ENCODE measurements at places on chromosomes 6 and 20. TPM values are rescaled to one million over a fixed set of nuclear protein-coding genes. Genes with fewer than 3 reads are reported as not detected.

DNA sequence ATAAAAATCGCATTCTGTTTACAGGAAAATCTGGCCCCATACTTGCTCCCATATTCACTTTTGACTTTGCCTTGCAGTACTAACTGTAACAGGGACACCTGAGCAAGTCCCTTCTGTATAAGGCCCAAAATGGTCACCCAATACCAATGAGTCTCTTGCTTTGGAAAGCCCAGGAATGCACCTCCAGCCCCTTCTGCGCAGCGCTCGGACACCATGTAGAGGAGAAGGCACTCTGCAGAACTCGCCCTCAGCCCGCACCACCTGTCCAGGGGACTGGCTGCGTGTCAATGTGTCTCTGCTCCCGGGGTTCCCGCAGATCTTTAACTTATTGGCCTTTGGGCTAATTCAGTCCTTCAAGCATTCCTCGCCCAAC lies 746 bp upstream of the PRND start:
- no peaks in the 10 kb centered on the region for H3K36me3 ChIP-seq
- H3K27ac ChIP-seq = peak overlapping the region; percentile 74
- no peak overlapping the region for H3K4me3 ChIP-seq
- no peak for DNase-seq

DNA sequence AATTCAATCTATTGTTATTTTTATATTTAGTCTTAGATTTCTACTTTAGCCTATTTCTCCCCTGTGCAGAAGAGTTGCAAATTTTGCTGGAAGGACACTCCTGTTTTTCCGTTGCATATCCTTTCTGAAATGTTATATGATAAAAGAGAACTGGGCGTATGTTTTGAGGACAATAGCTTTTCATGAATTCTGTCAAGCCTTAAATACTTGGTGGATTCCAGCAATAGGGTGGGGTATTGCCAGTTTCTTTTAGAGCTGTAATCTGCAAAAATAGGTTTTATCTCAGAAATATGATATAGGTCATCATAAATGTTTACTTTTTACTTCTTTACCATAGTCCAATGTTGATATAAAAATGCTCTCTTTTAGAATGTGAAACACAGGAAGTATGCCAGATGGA lies 42.0 kb downstream of the VTA1 start:
- H3K36me3 ChIP-seq = no peaks in the 10 kb centered on the region
- DNase-seq = no peak
- no peaks in the 10 kb centered on the region for H3K4me1 ChIP-seq
- no peak overlapping the region for H3K4me3 ChIP-seq

- no peak overlapping the region for H3K27ac ChIP-seq
- DNase-seq = no peak
- H3K36me3 ChIP-seq = no peaks in the 10 kb centered on the region
- no peaks in the 10 kb centered on the region for H3K4me1 ChIP-seq
- H3K27me3 ChIP-seq = no peaks in the 10 kb centered on the region
Measured at GRCh38 chr6:168909288-168909687, 344.4 kb downstream of the THBS2 start.

GRCh38 chr20:46875059-46875458 lies 19.6 kb upstream of the EYA2 start:
- H3K36me3 ChIP-seq = no peaks in the 10 kb centered on the region
- no peaks in the 10 kb centered on the region for H3K27me3 ChIP-seq
- no peak overlapping the region for H3K4me3 ChIP-seq
- no peaks in the 10 kb centered on the region for H3K4me1 ChIP-seq

GRCh38 chr6:111829998-111830397 lies 43.3 kb downstream of the FYN start:
- H3K27ac ChIP-seq = no peak overlapping the region
- peaks cover 56% of the 10 kb centered on the region for H3K4me1 ChIP-seq
- H3K27me3 ChIP-seq = no peaks in the 10 kb centered on the region
- no peak overlapping the region for H3K4me3 ChIP-seq

DNA sequence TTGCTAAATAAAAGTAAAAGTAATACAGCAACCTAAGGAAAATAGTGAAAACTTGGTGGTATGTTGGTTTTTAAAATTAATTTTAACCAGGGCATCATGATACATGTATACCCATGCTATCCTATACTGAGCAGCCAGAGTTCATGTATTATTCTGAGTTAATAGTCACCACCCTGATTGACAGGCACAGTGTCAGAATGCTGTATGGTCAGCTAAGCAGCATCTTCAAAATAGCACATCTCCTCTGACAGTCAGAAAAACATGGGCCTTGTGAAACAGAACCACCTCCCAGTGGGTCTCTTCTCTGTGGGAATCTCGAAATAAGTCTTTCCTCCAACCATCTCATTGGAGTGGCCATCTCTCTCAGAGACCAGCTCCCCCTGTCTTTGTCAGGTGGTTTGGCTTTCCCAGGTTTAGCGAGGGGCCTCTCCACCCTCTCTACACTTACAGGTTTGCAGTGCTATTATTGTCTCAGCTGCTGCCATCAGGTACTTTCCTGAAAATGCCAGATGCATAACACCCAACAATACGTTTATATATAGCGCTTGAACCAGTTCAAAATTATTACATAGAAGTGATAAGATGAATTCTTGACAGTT lies 47.1 kb upstream of the RNF8 start:
- no peak overlapping the region for H3K4me3 ChIP-seq
- H3K27me3 ChIP-seq = no peaks in the 10 kb centered on the region
- no peak overlapping the region for H3K27ac ChIP-seq

- no peak for DNase-seq
- H3K36me3 ChIP-seq = no peaks in the 10 kb centered on the region
- H3K27ac ChIP-seq = no peak overlapping the region
- H3K4me3 ChIP-seq = no peak overlapping the region
Measured at GRCh38 chr6:139017227-139017626, 11.3 kb upstream of the ABRACL start.

GRCh38 chr20:41436679-41437078 lies 70.1 kb upstream of the EMILIN3 start:
- H3K27ac ChIP-seq = no peak overlapping the region
- H3K4me1 ChIP-seq = no peaks in the 10 kb centered on the region
- H3K36me3 ChIP-seq = no peaks in the 10 kb centered on the region
- no peaks in the 10 kb centered on the region for H3K27me3 ChIP-seq
- DNase-seq = no peak

GRCh38 chr6:111603040-111603439 lies 2.6 kb downstream of the TRAF3IP2 start:
- H3K4me3 ChIP-seq = peak overlapping the region; percentile 24
- H3K27me3 ChIP-seq = no peaks in the 10 kb centered on the region
- H3K4me1 ChIP-seq = peaks cover 74% of the 10 kb centered on the region
- peak overlapping the region; percentile 95 for H3K27ac ChIP-seq

DNA sequence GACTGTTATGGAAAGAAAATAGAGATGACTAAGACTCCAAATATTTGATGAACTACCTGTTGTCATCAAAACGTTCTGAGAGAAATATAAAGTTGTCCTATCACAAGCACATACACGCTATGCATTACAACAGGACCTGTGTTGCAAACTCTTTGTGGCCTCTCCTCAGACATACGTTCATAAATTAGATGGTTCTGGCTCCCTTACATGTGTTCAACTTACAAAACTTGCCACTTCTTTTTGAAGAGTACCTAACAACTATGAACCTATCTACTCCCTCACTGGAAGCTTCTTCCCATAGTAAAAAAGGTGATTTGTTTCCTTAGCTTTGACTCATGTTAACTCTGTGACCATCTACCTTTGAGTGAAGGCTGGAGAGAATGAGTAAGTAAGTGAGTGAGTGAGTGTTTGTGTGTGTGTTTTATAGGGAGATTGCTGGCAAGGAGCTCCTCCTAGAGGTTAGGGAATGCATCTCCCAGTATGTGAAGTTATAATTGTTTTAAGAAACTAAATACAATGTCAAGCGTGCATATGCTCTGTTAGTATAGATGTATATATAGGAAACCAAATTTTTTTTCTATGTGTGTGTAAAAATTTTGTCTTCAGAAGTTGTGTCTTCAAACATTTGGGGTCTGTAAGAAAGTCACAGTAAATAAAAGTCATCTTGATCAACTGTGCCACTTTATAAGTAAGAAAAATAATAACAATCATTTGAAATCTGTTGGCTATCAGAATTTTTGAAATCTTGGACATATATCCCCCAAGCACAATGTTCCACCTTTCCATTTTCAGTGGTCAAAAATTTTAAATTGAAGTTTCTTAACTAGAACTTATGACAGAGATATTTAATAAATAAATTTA lies 1211.1 kb upstream of the GJE1 start:
- no peak overlapping the region for H3K4me3 ChIP-seq
- DNase-seq = no peak
- H3K27ac ChIP-seq = no peak overlapping the region
- no peaks in the 10 kb centered on the region for H3K27me3 ChIP-seq

DNA sequence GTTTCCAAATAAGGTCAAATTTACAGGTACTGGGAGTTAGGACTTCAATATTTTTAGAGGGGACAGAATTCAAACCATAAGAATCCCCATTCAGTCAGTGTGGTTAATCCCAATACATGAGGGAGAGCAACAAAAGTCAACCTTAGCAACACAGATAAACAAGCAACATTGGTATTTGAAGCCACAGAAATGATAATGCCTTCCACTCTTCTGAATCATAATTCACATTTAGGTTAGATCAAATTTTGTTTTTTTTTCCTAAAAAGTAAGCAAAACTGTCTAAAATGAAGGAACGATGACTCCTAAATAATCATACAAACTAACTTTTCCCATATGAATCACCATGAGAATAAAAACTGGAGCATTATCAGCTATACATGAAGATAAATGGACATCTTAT lies 246.0 kb upstream of the TENT5A start:
- DNase-seq = no peak
- H3K4me1 ChIP-seq = no peaks in the 10 kb centered on the region
- H3K27ac ChIP-seq = no peak overlapping the region
- H3K36me3 ChIP-seq = no peaks in the 10 kb centered on the region
- H3K27me3 ChIP-seq = no peaks in the 10 kb centered on the region

DNA sequence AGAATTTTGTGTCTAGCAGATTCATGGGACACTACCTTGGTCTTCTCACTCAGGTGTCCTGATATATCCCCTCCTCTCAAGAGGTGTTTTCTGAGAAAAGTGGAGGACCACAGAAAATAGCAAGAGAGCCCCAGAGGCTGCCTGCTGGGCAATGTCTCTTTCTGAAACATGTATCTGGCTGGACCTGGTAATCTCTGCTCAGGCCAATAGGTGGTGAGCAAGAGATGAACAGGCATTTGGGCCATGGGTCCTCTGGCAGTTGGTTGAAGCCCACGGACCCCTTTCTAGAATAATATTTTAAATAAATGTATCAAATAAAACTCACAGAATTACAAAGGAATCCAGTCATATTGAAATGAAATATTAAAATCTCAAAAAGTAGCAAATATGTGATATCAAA lies 8.8 kb upstream of the THBD start:
- no peaks in the 10 kb centered on the region for H3K27me3 ChIP-seq
- peaks cover 23% of the 10 kb centered on the region for H3K4me1 ChIP-seq
- no peak for DNase-seq
- no peak overlapping the region for H3K27ac ChIP-seq
- no peak overlapping the region for H3K4me3 ChIP-seq

DNA sequence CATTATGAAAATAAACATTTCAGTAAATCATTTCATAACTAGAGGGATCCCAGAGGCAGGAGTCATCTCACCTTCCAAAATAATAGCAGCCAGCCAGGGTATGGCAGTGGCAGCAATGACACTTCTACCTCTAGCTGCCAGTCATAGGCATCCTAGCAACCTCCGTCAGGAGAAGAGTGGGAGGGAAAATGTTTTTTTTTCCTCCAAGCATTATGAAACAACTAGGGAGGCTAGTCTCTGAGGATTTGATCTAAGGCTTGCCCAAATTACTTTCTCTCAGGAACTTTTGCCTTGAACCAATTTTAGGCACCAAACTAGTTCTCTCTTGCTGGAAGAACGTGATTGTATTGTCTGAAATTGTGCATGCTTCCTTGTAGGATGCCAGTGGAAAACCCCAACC lies 208.7 kb upstream of the PREP start:
- H3K36me3 ChIP-seq = no peaks in the 10 kb centered on the region
- H3K27ac ChIP-seq = no peak overlapping the region
- DNase-seq = no peak
- H3K4me3 ChIP-seq = no peak overlapping the region

DNA sequence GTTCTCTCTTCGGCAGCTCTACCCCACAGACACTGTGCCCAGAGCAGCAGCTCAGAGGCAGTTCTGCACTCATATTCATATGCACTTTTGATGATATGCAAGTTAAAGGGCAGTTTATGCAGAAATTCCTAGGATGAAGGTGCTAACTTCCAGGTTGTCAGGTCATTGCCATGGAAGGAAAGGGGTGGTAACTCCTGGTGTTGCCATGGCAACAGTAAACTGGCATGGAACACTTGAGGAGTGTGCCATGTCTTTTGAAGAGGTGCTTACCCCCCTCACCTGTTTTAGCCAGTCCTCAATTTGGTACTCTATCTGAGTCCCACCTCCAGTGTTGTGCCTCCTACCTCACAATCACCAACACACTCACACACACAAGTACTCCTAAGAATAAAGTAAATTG lies 539.4 kb upstream of the BTBD3 start:
- no peak overlapping the region for H3K27ac ChIP-seq
- no peaks in the 10 kb centered on the region for H3K27me3 ChIP-seq
- no peak for DNase-seq
- H3K4me3 ChIP-seq = no peak overlapping the region

DNA sequence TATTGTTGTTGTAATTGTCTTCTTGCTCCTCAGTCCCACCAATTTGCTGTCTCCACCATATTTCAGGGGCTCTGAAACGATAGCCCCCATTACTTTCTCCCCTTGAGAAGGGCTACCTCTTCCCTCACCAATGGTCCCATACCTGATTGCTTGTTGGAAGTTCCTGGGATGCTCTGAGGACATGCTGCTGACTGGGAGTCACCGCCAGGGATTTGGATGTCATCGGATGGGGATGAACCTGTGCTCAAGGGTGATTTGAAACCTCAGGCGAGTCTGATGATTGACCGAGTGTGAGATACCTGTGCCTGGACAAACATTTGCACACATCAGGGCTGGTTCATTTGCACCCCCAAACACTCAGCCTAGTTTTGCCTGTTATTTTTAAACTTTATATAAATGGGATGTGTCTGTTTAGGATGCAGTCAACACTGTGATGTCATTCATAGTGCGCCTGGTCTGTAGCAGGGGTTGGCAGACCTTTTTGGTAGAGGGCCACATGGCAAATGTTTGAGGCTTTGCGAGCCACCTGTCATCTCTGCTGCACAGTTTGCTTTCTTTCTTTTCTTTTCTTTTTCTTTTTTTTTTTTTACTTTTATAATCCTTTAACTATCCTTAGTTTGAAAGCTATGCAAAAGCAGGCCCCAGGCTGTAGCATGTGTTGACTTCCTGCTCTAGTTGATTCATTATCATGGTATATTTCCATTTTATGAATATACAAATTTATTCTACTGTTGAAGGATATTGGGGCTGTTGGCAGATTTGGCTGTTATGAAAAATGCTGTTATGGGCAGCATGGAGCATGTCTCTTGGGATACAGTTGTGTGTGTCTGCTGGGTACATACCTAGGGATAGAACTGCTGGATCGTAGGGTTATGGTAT lies 118.5 kb upstream of the PHACTR3 start:
- DNase-seq = peak; percentile 77
- no peaks in the 10 kb centered on the region for H3K36me3 ChIP-seq
- no peak overlapping the region for H3K4me3 ChIP-seq
- no peaks in the 10 kb centered on the region for H3K4me1 ChIP-seq
- no peak overlapping the region for H3K27ac ChIP-seq

The MEP1A gene
- not detected for total RNA-seq

The ADGB gene
- not detected for total RNA-seq

The PHF1 gene
- 73.2 TPM for total RNA-seq

The IMPG1 gene
- not detected for total RNA-seq

The NRN1 gene
- 9.8 TPM for total RNA-seq

The SMLR1 gene
- not detected for total RNA-seq

The XKR7 gene
- not detected for total RNA-seq

The LY6G6D gene
- not detected for total RNA-seq
